ENCODE measurements at places on chromosomes 6 and 20.

GRCh38 chr20:47991875-47992488 lies 206.7 kb upstream of the SULF2 start:
- no peak for DNase-seq

- no peak for DNase-seq
Measured at GRCh38 chr6:19333936-19334335, 503.2 kb upstream of the ID4 start.

- no peak for DNase-seq
Measured at GRCh38 chr20:20465252-20465651, 97.3 kb downstream of the INSM1 start.

GRCh38 chr6:131949909-131950766 lies 1.0 kb downstream of the CCN2 start:
- peak; percentile 87 for DNase-seq

DNA sequence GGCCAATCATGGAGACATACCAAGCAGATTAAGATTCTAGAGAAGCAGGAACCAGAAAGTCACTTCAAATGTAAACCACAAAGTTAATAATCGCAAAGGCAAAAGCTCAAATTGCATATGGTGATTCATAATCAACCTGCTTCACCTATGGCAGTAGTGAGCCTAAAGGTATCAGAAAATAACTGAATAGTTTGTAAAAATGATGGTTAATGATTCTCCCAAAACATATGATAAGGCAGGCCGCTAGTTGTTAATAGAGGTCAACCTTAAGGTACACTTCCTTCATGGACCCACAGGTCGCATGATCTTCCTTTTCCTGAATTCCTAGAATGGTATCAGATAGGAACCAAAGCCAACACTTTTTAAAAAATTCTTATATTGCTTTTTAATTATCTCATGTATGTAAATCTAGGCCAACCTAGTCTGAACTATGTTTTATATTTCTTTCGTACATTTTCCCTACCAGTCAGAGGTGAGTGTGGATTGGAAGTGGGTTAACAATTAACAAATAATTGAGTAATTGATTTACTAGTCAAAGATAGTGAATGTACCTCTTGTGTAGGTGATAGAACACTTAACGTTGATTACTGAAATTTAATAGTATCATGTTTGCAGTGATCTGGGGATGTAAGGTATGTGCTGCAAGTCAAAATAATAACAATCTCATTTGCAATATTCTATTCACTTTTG lies 16.4 kb downstream of the TAAR2 start:
- DNase-seq, result no peak

GRCh38 chr6:168385037-168385759 lies 55.8 kb upstream of the SMOC2 start:
- no peak for DNase-seq

- no peak for DNase-seq
Measured at GRCh38 chr20:37697314-37697713, 3.5 kb downstream of the CTNNBL1 start.

GRCh38 chr20:19407736-19408135 lies 195.3 kb downstream of the SLC24A3 start:
- no peak for DNase-seq
